ENCODE measurements at places on chromosomes 5 and 9.
A peak's percentile ranks its signal among the peaks of the same experiment; 100 is the strongest.

GRCh38 chr5:97418462-97418861, 235.4 kb upstream of the RIOK2 start:
- no peak for DNase-seq

DNA sequence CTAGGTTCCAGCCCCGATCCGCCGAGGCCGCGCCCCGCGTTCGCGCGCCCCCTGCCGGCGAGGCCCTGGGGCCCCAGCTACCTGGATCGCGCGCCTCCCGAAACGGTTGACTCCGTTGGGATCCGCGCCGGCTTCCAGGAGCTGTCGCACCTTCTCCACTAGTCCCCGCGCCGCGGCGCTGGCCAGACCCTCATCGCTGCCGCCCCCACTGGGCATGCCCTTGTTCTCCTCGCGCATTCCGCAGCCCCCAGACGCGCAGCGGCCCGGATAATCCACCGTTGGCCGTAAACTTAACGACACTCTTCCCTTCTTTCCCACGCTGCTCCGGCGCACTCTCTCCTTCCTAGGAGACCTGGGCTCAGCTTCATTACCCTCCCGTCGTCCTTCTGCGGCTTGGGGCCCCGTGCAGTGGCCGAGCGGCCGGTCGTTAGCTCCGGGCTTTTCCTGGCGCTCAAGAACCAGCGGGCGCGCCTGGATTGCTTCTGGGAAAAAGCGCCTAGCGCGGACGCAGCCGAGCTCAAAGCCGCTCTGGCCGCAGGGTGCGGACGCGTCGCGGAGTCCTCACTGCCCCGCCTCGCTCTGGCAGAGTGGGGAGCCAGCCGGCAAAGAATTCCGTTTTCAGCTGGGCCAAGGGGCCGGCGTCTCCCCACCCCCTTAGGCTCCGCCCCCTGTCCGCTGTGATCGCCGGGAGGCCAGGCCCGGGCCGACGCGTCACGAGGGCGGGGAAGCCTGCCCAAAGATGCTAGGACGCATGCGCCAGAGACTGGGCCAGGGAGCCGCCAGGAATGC, at the start of gene CDKN2B:
Gene CDKN2B, minus strand, starts transcription at position 589 of the 789 bp plus-strand sequence. Its CDS starts 352 bp downstream, at position 237.
- DNase-seq, result peak; percentile 77

DNA sequence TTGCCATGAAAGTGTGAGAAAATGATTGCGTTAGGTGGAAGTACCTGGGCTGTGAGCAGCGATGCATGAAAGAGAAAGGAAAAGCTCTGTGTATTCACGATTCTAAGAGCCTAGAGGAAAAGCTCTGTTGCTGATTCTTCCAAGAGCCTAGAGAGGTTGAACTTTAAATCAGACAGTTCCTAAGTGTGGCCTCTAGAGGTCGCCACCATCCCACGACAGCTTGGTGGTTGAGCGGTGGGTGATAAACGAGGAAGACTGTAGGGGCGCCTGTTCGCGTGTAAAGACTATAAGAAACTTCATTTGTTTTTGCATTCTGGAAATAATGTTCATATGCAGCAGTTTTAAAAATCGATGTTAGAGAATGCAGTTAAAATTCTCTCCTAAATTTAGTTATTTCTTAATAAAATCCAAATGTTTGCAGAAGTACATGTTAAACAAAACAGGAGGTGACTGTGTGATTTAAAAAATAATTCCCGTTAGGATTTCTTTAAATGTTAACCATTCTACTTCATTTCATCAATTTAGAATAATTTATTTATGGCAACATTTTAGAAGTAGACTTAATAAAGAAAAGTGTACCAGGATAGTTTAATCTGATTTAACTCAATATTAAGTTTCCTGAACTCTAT, 107.7 kb downstream of the TENT4A start:
- peak; percentile 20 for DNase-seq

GRCh38 chr5:102762562-102763227, 7.6 kb downstream of the PAM start:
- DNase-seq, result no peak

DNA sequence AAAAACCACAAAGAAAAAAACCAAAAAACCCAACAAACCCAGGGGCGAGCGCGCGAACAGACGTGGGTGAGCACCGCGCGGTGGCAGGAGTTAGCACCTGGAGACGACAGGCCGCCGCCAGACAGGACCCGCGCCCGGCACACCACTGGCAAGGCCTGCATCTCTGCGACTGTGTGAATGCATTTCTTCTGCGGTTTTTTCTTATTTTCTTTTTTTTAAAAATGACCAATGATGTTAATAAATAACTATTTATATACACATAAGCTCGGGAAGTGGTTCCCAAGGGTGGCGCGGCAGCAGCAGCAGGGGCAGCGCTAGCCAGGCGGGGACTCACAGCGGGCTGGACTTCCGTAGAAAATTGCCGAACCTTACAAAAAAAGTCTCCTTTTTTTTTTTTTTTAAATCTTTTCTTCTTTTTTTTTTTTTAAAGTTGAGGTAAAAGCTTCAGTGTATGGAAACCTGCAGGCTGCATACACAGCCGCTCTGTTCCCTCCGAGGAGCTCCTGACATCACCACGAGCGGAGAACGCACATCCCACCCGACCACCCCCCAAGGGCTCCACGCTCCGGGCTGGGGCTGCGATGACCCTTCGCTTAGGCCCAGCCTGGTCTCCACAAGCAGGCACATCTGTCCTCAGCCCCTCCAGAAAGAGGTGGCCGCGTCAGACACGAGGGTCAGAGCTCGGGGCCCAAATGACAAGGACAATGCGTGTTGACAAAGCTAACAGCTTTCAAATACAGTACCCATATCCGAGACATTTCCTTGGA, 7.4 kb downstream of the BRD3OS start:
- no peak for DNase-seq

DNA sequence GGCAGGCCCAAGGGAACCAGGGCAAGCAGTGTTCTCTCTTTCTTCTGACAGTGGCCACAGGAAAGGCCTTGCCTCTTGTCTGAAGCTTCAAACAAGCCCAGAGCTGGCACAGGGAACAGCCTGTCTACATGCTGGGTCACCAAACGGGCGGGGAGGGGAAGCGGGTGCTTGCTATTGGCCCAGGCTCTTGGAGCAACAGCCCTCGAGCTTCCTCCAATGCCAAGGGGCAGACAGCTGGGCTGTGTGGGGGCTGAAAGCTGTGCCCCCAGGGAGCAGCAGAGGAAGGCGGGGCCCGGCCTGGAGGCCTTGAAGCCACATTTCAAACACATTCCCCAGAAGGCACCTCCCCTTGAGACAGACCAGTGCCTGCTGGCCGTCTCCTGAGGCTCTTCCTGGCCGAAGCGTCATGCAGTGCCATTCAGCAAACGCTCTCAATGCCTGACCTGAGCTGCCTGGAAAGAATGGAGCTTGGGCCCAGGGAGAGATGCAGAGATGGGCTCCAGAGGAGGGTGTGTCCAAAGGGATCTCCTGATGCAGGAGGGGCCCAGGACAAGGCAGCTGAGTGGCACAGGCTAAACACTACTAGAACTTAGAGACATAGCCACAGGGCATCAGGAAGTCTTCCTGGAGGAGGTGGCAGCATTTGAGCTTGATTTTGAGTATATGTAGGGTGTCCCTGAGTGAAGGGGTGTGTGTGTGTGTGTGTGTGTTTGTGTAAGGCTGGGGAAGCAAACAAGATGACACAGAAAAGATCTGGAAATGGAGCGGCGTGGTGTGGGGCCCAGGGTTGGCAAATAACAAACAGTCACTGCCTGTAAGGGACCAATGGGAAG, 2.5 kb downstream of the FIBCD1 start:
- no peak for DNase-seq

DNA sequence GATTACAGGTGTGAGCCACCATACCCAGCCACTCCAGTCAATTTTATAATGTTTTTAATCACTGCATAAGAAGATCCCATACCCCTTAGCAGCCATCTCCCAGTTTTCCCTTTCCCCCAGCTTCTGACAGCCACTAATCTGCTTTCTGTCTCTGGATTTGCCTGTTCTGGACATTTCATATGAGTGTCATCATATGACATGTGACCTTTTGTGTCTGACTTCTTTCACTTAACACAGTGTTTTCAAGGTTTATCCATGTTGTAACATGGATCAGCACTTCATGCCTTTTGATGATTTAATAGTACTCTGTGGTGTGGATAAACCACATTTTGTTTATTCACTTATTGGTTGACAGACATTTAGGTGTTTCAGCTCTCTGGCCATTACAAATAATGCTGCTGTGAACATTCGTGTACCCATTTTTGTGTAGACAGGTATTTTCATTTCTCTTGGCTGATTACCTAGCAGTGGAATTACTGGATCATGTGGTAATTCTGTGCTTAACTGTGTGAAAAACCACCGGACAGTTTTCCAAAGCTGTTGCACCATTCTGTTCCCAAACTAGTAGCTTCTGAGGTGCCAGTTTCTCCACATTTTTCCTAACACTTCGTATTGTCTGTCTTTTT, 8.6 kb downstream of the SUSD3 start:
- DNase-seq, result no peak

DNA sequence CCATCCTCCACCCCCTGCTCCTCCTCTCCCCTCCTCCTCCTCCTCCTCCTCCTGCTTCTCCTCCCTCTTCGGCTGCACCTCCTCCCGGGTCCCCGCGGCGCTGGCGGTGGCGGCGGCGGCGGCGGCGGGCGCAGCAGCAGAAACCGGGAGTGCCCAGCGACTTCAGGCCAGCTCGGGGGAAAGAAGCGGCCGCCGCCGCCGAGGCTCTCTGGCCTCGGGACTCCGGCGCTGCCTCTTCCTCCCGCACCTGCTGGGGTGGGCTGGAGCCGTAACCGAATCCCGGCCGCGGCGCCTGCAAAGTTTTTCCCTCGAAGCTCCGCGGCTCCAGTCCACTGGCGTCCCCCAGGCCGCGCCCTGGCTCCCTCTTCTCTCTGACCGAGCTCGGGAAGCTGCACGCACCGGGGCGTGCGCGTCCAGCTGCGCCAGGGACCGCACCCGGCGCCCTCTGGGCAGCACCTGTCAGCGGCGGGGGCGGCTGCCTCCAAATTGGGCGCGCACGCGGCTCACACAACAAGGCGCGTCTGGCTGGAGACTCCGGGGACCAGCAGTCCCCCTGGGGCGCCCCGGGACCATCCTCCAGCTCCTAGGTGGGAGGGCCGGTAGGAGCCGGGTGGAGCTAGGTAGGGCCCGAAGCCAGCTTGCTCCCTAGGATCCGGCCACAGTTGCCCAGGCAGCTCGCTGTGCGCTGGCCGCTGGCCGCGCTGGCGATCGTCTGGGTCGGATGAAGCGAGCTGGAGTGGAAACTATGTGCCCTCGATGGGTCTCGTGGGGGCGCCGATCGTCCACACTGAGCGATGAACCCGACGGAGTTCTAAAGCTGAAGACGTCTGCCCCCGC, at the start of gene MCTP1:
Gene MCTP1, minus strand, starts transcription at position 523 of the 837 bp plus-strand sequence.
- no peak for DNase-seq

DNA sequence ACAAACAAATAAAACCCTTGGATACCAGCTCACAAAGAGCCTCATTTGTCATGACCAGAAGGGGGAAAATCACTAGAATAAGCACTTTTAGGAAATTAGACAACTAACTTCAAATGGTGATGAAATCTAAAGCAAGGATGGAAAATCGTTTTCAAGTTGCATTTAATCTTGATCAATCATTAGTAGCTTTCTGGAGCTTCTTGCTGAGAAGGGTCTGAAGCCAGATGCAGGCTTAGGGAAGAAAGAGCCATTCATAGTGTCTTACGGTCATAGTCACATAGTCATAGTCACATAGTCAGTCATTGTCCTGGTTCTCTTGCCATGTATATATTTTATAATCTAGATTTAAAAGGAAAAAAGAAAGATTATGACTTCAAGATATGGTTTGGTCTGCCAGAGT, 610.5 kb downstream of the ACTL7B start:
- no peak for DNase-seq

- DNase-seq, result no peak
Measured at GRCh38 chr9:21552244-21553170, 70.4 kb upstream of the IFNE start.

- no peak for DNase-seq
Measured at GRCh38 chr5:178490935-178491652, 99.1 kb downstream of the COL23A1 start.

DNA sequence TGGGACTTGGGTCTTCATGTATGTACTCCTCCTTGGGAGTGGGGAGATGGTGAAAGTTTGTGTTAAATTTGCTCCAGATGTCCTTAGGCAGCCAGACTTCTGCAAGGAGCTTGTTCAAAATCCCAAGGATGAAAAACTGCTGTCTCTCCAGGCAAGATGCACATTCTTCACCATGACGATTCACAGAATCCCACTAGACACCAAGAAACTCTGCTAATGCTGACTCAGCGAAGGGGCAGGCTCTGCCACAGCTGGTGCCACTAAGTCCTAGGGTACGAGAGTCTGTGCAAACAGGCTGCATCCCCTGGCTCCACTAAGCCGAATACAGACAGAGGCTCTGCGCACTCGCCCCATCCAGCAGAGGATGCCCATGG, 71.1 kb downstream of the OLFM1 start:
- no peak for DNase-seq

All from stimulated activated naive CD4-positive, alpha-beta T cell treated with Interleukin-2 at 50 U/mL for 16 hours (primary cell).